ENCODE measurements at places on chromosomes 16 and 17.

GRCh38 chr16:15523092-15523541 is 88.7 kb downstream of the BMERB1 start:
- peak; percentile 44 for DNase-seq

- DNase-seq = no peak
Measured at GRCh38 chr17:78393575-78393974, 15.1 kb downstream of the PGS1 start.

DNA sequence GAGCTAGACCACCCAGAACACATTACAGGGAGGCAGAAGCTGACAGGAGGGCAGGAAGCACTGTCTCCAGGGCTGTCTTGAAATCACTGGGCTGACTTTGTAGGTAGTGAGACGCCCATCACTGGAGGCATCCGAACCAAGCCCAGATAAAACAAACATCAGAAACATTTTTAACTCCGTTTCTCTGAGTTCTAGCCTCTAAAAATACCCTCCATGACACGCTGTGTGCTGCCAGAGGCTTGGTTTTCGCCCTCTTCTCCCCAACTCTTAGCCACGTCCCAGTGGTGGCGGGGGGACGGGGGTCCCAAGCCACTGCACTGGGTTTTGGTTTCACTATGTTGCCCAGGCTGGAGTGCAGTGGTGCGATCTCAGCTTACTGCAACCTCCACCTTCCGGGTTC is 1.2 kb downstream of the CEP295NL start:
- no peak for DNase-seq

- DNase-seq = no peak
Measured at GRCh38 chr16:75236736-75237397, 14.6 kb downstream of the BCAR1 start.

- peak; percentile 84 for DNase-seq
Measured at GRCh38 chr16:69084289-69084688, 21.2 kb upstream of the HAS3 start.

All from trophoblast cell (in vitro differentiated cells and primary cell).